ENCODE measurements at places on chromosomes 11 and 22.

DNA sequence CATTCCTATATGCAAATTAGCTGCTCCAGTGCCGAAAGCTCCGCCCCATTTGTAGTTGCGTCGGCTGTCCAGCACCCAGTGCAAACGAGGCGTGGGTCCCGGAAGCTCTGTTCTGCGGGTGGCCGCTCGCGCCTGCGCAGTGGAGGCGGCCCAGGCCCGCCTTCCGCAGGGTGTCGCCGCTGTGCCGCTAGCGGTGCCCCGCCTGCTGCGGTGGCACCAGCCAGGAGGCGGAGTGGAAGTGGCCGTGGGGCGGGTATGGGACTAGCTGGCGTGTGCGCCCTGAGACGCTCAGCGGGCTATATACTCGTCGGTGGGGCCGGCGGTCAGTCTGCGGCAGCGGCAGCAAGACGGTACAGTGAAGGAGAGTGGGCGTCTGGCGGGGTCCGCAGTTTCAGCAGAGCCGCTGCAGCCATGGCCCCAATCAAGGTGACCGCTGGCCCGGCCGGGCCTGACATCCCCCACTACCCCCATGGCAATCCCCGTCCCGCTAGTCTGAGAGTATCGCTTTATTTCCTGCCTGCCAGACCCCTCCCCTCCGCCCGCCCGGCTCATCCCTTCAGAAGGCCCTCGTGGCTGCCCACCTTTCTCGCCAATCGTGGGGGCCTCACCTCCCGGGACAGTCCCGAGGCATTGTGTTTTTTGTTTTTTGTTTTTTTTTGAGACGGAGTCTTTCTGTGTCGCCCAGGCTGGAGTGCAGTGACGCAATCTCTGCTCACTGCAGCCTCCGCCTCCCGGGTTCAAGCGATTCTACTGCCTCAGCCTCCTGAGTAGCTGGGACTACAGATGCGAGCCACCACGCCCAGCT lies at the start of gene PRDX5:
Gene PRDX5, plus strand, starts transcription at position 161 of the 805 bp plus-strand sequence. Its CDS starts 95 bp downstream, at position 256.
- peak; percentile 91 for DNase-seq

GRCh38 chr11:72848846-72849466 lies 34.7 kb downstream of the ATG16L2 start:
- peak; percentile 31 for DNase-seq

GRCh38 chr11:102446606-102447005 lies 6.0 kb downstream of the TMEM123 start:
- no peak for DNase-seq

GRCh38 chr11:134052395-134052987 lies 16.4 kb upstream of the JAM3 start:
- no peak for DNase-seq

DNA sequence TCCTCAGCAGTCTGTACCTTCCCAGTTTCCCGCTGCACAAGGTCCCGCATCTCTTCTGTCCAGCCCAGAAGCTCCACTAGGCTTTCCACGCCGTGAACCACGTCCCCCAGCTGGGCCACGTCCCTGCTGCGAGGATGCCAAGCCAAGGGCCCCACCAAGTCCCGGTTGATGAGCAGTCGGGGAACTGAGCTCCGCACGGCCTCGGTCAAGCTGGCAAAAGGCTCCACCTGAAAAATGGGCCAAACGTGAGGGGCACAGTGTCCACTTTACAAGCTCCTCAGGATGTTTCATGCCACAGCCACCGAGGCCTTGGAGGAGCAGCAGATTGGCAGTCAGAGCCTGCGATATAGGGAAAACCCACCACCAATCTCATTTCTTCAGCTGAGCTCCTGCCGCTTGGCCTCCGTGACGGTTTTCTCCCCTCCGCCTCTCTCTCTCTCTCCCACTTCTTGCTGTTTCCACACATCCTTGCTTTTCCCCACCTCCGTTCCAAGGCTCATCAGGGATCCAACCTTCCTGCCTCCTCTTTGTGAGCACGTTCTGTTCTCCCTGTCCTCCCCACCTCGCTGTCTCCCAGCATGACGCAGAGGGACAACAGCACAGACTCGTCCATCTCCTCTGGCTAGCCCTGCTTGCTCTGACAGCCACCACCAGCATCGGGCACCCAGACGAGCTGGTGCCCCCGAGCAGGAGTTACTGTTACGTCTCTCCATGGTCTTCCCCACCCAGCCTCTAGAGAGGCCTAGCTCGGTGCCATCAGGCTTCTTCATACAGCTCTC lies 11.5 kb downstream of the RIC8A start:
- no peak for DNase-seq

Measured in activated gamma-delta T cell treated with Interleukin-2 at 50 U/mL for 16 hours (primary cell).